ENCODE measurements at places on chromosomes 2 and 18.

DNA sequence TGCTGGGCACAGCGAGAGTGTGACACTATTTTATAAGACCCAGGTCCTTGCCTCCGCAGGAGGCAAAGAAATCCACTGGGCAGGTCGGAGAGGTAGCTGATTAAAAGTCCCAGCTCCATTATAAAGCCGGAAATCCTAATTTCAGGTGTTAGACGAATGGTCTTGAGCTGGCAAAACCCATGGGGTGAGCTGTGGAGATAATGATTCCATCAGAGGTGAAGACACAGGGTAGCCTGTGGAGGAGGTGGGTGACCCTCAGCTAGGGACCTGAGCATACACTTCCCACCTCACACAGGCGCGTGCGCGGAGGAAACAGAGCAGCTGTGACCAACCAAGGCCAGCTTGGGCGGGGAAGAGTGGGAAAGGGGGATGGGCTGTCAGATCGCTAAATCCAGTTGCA lies 201.7 kb upstream of the CXCR4 start:
- DNase-seq: no peak

DNA sequence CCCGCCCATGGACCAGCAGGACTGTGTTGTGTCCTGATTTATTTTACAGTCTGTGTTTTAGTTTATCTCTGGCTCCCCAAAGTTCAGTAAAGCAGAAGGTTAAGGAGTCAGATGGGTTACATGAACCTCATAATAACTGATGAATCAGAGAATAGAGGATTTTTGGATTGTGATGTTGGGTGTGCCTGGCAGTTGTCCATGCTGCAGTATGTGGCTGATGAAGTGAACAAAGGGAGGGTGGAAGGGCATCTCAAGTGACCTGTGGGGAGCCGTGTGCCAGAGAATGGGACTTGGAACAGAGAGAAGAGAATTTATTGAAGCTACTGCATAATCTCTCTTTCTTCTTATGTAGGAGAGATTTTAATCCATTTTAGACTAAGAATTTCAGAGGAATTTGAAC lies 145.5 kb downstream of the MAP4K4 start:
- DNase-seq: no peak

DNA sequence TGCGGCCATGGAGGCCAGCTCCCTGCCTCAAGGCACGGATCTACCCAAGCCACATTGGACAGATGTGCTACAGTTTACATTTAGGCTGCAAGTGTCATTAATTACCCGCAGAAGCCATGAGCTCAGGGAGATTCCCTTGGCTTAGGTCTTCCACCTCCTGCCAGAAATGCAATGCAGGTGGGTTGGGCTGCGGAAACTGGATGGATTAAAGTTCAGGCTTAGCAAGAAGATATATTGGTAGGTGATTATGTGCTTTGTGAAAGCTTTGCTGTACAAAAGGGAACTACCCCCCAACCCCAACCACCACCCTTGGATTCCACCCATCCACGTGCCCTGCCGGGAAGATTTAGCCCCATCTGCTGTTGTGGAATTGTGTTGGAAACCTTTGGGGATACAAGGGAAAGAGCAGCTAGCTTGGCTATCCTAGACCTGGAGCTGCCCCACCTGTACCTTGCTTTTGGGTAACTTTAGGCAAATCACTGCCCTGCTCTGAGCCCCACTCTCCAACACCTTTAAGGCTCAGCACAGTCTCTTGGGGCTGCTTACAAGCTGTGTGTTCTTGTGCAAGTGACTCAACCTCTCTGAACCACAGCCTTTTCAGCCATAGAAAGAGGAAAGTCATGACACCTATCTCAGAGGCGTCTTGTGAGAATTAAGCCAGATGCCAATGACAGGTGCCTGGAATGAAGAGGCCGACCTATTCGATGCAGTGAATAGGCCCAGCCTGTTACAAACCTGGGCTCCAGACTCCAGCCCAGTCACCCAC lies 141.6 kb upstream of the GLI2 start:
- DNase-seq: no peak

DNA sequence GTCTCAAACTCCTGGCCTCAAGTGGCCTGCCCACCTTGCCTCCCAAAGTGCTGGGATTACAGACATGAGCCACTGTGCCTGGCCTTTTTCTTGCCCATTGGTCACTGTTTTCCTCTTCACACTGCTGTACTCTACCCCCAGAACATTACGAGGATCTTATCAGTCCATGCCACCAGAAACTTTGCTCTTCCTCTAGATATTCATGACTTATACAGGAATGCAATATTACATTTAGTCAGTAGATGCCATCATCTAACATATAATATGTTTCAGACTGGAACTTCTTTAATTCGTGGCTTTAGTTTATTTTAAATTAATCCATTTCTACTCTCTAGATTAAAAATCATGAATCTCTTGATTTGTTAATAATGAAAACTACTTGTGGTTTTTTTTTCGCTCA lies 135.5 kb downstream of the COMMD1 start:
- no peak for DNase-seq

GRCh38 chr2:168758970-168759820 lies 43.2 kb upstream of the NOSTRIN start:
- DNase-seq: no peak

- no peak for DNase-seq
Measured at GRCh38 chr2:9071032-9071431, 67.5 kb upstream of the MBOAT2 start.

DNA sequence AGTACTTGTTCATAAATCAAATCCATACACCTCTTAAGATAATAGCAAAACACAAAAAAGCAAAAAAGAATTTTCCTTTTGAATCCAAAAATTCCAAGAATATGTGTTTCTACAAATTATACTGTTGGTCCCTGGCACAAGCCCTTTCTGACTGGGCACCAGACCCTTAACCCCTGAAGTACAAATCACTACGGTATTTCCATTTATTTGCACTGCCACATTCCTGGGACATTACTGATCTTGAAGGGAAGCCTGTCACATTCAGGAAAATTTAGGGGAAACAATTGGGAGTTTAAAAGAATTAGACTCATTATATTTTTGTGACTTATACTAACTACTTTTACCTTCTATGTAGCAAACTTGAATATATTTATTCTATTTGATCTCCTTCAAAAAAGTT lies 98.8 kb downstream of the ZNF521 start:
- no peak for DNase-seq

DNA sequence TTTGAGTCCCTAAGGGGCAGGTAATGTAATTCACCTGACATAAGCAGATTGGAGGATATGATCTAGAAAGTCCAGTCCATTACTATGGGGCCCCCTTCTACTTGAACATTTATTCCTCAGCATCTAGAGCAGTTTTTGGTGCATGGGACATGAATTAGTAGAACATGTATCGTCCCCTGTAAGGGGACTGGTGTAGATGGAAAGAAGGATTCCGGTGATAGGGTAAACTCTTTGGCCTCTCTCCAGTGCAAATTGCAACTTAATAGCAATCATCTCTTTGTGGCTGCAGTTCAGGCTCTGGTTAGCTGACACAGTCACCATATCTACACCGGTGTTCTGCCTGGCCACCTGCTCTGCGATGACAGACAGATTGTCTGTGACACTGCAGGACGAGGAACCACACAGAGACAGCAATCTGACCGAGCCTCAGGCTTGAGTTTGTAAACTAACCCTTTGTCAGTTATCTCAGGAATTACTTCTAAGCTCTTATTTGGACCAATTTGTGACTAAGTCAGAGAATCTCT lies 6.4 kb upstream of the SLC8A1 start:
- no peak for DNase-seq

- no peak for DNase-seq
Measured at GRCh38 chr2:205333351-205333750, 348.9 kb upstream of the NRP2 start.
